Gastroesophageal sphincter (tissue), 4 donors: ENCODE measurements at places on chromosomes 6 and 20. TPM values are rescaled to one million over a fixed set of nuclear protein-coding genes. Genes with fewer than 3 reads are reported as not detected.

BMP7 gene
- total RNA-seq = 1.2 TPM

GRCh38 chr6:169960886-169961611, 209.6 kb downstream of the ERMARD start:
- peaks cover 13% of the 10 kb centered on the region for H3K27me3 ChIP-seq
- H3K27ac ChIP-seq = no peak overlapping the region
- no peak for ATAC-seq
- H3K4me1 ChIP-seq = peaks cover 4% of the 10 kb centered on the region
- H3K4me3 ChIP-seq = peak overlapping the region; percentile 64
- no peaks in the 10 kb centered on the region for H3K36me3 ChIP-seq

GRCh38 chr6:6631534-6632276, 43.2 kb downstream of the LY86 start:
- H3K36me3 ChIP-seq = no peaks in the 10 kb centered on the region
- H3K27ac ChIP-seq = no peak overlapping the region
- no peaks in the 10 kb centered on the region for H3K4me1 ChIP-seq
- no peaks in the 10 kb centered on the region for H3K27me3 ChIP-seq
- no peak overlapping the region for H3K4me3 ChIP-seq
- ATAC-seq = no peak

GRCh38 chr20:21607971-21608725, 94.3 kb upstream of the NKX2-2 start:
- H3K27ac ChIP-seq = no peak overlapping the region
- no peaks in the 10 kb centered on the region for H3K4me1 ChIP-seq
- H3K4me3 ChIP-seq = no peak overlapping the region
- peaks cover 32% of the 10 kb centered on the region for H3K27me3 ChIP-seq
- no peaks in the 10 kb centered on the region for H3K36me3 ChIP-seq

GRCh38 chr20:38210741-38211140, 45.7 kb upstream of the TGM2 start:
- H3K36me3 ChIP-seq = no peaks in the 10 kb centered on the region
- peaks cover 5% of the 10 kb centered on the region for H3K27me3 ChIP-seq
- no peaks in the 10 kb centered on the region for H3K4me1 ChIP-seq
- no peak overlapping the region for H3K27ac ChIP-seq
- no peak overlapping the region for H3K4me3 ChIP-seq
- no peak for ATAC-seq

DNA sequence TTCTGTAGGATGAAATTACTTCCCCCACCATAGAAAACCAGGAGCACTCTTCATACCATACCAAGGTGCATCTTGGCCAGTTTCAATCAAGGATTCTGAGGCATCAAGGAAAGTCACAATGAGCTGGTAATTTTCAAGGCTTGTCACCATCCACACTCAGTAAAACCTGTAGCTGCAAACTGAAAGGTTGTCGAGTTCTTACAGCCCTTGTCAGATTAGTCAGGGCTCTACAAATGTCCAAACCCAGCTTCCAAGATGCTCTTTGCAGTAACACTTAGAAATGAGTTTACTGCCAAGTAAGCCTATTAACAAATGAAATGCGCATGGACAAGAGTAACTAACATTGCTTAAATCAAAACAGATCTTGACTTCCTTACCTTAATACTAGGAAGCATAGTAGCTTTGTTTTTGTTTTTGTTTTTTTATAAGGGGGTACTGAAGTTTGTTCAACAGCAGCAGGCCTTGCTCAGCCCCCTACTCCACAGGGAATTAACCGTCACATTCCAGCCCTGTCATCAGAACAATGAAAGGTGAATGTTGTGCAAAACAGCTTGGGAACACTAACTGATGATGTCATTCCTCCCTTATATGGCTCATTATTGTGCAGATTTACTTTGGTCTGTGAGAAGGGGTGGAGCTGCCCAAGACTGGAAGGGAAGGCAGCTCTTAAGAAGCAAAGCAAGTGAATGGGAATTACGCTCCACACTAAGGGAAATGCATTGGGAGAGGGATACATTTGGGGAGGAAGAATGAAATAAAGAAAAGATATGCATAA, 49.9 kb upstream of the TMEM30A start:
- no peaks in the 10 kb centered on the region for H3K4me1 ChIP-seq
- H3K4me3 ChIP-seq = no peak overlapping the region
- H3K27ac ChIP-seq = peak overlapping the region; percentile 31
- peak; percentile 91 for ATAC-seq
- H3K27me3 ChIP-seq = no peaks in the 10 kb centered on the region

DNA sequence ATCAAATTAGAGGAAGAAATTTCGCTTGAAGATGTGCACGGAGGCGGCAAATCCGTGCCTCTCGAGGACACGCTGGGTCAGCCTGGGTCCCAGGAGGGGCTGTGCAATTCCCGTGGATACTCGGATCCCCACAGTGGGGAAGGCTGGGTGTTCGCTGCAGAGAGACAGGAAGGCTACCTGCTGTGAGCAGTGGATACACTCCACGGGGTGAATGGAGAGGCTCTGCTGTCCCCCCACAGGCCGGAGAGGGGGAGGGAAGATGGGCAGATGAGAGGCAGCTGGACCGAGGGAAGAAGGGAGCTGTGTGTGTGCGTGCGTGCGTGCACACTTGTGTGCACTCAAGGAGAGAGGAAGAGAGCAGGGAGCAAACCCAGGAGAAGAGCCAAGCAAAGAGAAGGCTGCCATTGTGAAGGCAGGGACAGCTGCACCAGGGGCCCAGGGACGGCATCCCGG, 57.3 kb downstream of the SULF2 start:
- no peaks in the 10 kb centered on the region for H3K27me3 ChIP-seq
- no peak overlapping the region for H3K4me3 ChIP-seq
- peak overlapping the region; percentile 51 for H3K27ac ChIP-seq

GRCh38 chr6:165551828-165552227, 111.2 kb downstream of the PDE10A start:
- no peak for ATAC-seq
- H3K36me3 ChIP-seq = no peaks in the 10 kb centered on the region
- H3K27me3 ChIP-seq = no peaks in the 10 kb centered on the region
- H3K27ac ChIP-seq = no peak overlapping the region
- no peak overlapping the region for H3K4me3 ChIP-seq

POPDC3 gene
- total RNA-seq = not detected
